ENCODE measurements at places on chromosomes 6 and 20.

- DNase-seq: no peak
Measured at GRCh38 chr6:150937132-150937906, 71.8 kb downstream of the MTHFD1L start.

- no peak for DNase-seq
Measured at GRCh38 chr20:57387945-57388371, 3.2 kb upstream of the RBM38 start.

GRCh38 chr6:92507552-92507951, 911.8 kb downstream of the EPHA7 start:
- no peak for DNase-seq

- DNase-seq: no peak
Measured at GRCh38 chr6:160921095-160921494, 70.5 kb upstream of the MAP3K4 start.

GRCh38 chr6:90764001-90764400, 177.1 kb upstream of the MAP3K7 start:
- DNase-seq: no peak

- no peak for DNase-seq
Measured at GRCh38 chr20:62923669-62924441, 2.5 kb downstream of the DIDO1 start.
